ENCODE measurements at places on chromosomes 6 and 20.

DNA sequence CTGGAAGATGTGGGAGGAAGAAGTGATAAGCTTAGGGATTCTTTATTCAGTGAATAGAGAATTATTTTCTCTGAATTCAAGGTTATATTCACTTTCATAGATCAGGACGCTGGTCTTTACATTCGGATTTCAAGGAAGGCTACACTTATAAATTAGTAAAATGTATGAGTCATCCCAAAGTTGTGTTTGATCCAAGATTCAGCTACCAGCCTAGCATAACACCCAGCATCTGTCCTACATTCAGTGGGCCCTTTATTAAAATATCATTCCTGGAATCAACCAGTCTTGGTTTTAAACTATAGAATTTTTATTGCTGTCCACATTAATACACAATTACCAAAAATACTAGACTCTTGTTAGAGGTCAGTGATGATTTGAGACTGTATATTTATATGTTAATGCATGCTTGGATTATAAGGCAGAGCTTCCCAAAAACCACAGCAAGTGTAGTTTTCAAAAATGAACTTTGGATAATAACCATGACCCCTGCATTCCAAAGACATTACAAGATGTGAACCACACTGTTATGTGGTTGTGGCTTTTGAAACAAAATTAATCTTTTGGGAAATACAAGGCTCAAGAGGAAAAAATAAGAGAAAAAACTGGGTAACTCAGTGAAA is 210.7 kb upstream of the CNR1 start:
- no peak for DNase-seq

DNA sequence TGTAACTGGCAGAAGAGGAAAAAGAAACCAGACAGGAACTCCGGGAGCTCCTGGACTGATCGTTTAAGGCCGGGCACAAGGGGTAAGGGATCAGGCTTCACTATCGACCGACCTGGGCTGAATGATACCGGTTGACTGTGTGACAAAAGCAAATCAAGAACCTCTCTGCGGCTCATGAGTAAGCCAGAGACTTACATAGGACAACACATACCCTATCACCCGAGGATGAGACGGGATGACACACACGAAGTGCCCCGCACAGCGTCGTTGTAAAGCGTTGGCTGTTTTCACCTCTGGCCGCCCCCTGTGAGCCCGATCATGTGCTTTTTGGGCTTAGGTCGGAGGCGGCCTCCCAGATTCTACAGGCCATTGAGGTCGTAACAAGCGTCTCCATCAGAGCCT is 695 bp upstream of the TGIF2 start:
- no peak for DNase-seq

GRCh38 chr6:82381278-82381677 is 17.7 kb downstream of the TPBG start:
- DNase-seq: no peak

GRCh38 chr6:31332637-31333602 is 24.1 kb downstream of the HLA-B start:
- DNase-seq: no peak

DNA sequence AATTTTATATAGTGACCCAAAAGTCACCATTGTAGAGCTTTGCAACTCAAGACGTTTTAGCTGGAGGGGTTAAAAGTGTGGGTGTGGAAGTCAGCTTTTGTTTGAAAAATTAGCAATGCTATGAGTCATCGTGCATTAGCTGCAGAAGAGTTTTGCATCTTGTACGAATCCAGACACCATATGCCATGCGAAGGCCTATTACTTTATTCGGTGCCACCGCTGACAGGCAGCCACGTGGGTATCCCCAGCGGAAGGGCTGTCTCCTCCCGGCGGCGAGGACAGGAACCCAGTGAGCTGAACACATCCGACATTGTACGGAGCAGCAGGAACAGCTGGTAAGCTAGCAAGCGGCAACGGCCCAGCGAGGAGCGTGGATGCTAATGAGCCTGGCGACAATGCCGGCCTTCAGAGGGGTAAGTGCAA is 84.4 kb downstream of the INSM1 start:
- DNase-seq: no peak

- DNase-seq: peak; percentile 35
Measured at GRCh38 chr6:130322673-130323268, 43.0 kb upstream of the TMEM200A start.

GRCh38 chr6:38218235-38218634 is 398.7 kb downstream of the ZFAND3 start:
- no peak for DNase-seq

GRCh38 chr6:21350926-21351325 is 242.6 kb upstream of the SOX4 start:
- DNase-seq: no peak

DNA sequence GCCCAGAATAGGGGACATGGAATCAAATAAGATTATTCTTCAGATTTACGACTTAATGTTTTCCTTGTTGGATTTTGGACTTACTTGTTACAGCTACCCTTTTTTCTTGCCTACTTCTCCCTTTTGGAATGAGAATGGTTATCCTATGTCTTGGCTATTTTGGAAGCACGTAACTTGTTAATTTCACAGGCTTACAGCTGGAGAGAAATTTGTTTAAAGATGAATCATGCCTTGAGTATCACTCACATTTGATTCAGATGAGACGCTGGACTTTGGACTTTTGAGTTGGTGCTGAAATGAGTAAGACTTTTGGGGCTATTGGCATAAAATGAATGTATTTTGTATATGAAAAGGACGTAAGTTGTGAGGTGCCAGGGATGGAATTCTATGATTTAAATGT is 83.3 kb downstream of the SMPDL3A start:
- no peak for DNase-seq

- no peak for DNase-seq
Measured at GRCh38 chr6:124812067-124812466, 150.2 kb upstream of the RNF217 start.

- no peak for DNase-seq
Measured at GRCh38 chr6:105318660-105319059, 84.2 kb downstream of the PREP start.

DNA sequence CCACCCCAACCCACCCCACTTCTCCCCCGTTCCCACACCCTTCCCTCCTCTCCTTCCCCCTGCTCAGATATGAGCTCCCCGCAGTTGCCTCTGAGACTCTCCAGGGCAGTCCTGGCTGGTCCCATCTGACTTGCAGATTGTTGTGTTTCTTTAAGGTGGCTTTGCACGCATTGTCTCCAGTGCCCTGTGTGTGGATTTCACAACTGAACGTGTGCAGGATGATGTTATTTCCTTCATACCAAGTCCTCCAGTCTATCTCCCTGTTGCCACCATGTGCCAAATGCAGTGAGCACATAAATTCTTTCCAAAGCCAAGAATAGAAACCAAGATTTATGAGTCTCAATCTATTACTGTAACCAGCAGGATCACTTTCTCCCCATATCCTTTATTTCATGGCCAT is 79.1 kb downstream of the TMEM242 start:
- DNase-seq: no peak

DNA sequence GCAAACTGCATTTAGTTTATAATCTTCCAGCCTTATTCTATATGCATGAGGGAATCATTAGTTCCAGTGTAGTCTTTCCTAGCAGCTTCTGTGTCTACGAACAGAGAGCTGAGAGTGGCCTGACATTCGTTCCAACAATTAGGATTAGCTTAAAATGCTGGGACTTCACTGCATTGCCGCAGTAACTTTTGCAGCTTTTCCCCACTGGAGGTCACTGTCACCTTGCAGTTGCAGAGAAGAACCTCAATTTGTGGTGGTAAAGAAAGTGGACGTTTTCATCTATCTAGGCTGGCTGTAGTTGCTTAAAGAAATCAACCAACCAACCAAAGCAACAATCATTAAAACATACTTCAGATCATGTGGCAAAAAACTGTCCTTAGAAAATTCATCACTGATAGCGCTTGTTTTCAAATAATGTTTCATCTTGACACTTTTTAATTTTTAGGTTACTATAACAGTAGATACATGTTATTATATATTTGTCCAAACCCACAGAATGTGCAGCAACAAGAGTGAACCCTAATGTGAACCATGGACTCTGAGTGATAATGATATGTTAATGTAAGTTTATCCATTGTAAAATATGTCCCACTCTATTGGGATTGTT is 12.2 kb downstream of the MYLK4 start:
- DNase-seq: peak; percentile 34

DNA sequence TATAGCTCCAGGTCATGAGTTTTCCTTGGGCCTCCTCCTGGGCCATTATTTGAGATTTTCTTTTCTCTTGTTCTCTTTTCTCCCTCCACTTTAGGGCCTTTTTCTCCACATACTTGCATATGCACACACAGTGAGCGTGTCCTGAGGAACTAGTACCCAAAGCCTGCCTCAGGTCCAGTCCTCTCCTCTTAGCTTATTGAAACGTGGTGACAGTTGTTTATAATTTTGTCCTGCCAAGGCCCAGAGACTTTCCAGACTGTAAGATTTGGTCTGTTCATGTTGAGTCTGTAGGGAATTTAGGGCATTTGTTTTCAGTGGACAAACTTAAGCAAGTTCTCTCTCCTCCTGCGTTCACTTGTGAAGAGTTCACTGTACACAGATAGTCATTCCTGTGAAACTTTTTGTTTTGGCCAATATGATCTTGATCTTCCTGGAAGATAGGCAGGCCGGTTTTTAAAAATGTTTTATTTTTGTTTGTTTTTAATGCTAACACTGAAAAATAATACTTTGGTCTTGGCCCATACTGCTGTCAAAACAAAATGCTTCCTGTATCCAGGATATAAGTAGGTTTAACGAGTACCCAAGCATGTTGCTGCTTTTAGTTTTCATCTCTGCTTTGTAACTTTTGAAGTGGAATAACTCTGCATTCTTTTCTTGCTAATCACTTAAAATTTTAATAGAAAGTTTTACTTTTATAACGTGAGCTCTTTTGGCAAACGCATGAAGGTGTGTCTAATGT is 20.7 kb downstream of the LRRC1 start:
- no peak for DNase-seq

DNA sequence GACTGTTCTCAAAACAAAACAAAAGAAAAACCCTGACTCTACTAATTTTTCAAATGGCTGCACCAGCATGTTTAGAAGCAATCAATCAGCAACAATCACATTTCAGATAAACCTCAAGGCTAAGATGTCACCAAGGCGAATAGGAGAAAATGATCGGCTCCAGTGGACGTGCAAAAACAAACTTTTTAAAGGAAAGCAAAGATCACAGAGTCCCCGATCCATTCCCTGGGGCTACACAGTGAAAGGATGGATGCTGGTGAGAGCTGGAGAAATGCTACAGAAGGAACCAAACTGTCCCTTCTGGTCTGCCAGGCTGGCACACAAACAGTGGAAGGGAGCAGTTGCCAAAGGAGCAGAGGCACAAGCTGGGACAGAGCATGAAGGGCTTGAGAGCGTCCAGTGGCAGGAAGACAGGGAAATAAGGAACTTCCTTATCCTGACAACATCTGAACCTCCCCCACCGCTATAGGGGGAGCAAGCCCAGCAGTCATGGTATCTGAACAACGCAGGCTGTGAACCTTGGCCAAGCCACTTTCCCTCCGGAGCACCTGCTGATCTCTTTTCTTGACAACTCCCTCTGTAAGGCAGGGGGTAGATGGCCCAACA is 73.7 kb upstream of the HIVEP1 start:
- DNase-seq: peak; percentile 19

DNA sequence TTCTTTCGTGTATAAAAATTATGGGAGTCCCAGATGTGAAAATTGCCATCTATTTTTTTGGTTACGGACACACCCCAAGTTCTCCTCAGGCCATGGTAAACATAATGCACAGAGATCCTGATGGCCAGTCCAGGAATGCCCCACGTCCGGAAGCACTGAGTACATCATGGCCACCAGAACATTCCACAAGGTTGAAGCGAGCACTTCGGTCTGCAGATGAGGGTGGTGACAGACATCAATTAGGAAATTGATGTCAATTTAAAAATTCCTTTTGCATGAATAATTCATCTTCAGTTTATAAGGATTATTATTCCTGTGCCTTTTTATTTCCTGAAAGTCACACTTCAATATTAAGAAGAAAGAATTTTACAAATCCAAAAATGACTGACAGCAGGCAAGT is 13.2 kb upstream of the EXOC2 start:
- DNase-seq: no peak

- no peak for DNase-seq
Measured at GRCh38 chr6:143158113-143158581, 97.5 kb downstream of the AIG1 start.

DNA sequence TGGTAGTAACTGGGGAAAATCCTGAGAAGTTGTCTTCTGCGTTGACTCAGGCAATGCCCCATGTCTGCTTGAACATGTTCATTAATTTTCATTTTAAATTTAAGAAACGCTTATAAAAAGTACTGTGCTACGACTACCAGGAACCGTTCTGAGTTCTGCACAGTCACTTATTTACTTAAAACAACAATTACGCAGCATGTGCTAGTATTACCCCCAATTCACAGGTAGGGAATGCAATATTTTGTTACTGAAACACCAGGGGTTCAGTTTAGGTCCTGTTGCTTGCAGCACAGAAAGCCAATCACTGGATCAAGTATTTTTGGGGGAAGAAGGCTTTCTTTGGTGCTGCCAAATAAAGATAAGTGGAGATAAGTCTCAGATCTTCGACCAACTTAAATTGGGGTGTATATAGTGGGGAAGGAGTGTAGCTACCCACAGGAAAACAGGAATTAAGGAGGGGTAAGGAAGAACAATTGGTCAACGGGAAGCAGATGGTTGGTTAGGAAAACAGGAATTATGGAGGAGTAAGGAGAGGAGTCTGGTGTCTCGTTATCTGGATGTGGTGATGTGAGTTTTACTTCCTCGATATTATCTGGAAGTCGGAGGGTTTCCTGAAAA is 5.2 kb upstream of the LRP11 start:
- no peak for DNase-seq

DNA sequence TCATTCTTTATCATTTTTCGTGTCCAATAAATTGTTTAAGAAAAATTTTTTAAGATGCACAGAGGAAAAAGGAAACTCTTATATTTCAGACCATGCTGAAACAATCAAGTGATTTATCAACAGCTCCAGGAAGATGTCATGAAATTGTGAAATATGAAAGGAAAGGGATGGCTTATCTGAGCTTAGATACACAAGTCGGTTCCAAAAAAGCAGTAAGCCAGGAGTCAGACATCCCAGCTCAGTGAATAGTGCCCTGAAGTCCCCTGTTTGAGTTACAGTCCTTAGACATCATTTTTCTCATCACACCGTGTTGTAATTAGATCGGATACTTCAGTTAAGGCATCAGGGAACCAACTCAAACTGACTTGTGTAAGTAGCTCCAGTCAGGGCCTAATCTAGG is 91.0 kb upstream of the SSTR4 start:
- DNase-seq: no peak

- no peak for DNase-seq
Measured at GRCh38 chr20:4150070-4150441, 134.7 kb upstream of the RNF24 start.

Data from HL-60 (cell line).